SHP77 (cell line): ENCODE measurements at places on chromosomes 1 and 21.

- no peak for DNase-seq
Observed at GRCh38 chr1:53396573-53397268, 62.5 kb upstream of the DMRTB1 start.

- DNase-seq: no peak
Observed at GRCh38 chr1:59804301-59804700, 10.4 kb upstream of the HOOK1 start.

- DNase-seq: no peak
Observed at GRCh38 chr1:108080448-108080847, 115.5 kb upstream of the VAV3 start.

GRCh38 chr1:116113615-116114014 lies 2.4 kb downstream of the MAB21L3 start:
- no peak for DNase-seq
